Stimulated activated CD4-positive, alpha-beta T cell treated with anti-CD3 and anti-CD28 coated beads, Interleukin-1b, Interleukin-23, amount 100 ng/mL, for 24 hours (primary cell): ENCODE measurements at places on chromosomes 16 and 17.

- no peak for DNase-seq
Measured at GRCh38 chr16:20903116-20903898, 2.7 kb downstream of the LYRM1 start.

- no peak for DNase-seq
Measured at GRCh38 chr17:47763913-47764582, 31.0 kb downstream of the TBX21 start.

- no peak for DNase-seq
Measured at GRCh38 chr16:23869052-23869451, 33.3 kb downstream of the PRKCB start.

GRCh38 chr16:72946474-72947194 lies 101.3 kb downstream of the ZFHX3 start:
- DNase-seq, result no peak

DNA sequence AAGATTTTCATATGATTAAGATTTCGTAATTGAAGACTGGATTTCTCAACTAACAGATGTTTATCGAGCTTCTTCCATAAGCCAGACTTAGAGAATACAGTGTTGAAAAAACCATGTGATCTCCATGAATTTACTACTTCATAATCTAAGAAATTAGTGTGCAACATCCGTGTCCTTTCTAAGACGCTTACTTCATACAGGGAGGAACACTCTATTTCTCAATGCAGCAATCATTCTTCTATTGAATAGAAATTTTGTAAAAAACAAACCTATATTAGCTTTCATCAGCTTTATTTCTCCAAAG lies 946.3 kb downstream of the KCNJ2 start:
- DNase-seq, result no peak

DNA sequence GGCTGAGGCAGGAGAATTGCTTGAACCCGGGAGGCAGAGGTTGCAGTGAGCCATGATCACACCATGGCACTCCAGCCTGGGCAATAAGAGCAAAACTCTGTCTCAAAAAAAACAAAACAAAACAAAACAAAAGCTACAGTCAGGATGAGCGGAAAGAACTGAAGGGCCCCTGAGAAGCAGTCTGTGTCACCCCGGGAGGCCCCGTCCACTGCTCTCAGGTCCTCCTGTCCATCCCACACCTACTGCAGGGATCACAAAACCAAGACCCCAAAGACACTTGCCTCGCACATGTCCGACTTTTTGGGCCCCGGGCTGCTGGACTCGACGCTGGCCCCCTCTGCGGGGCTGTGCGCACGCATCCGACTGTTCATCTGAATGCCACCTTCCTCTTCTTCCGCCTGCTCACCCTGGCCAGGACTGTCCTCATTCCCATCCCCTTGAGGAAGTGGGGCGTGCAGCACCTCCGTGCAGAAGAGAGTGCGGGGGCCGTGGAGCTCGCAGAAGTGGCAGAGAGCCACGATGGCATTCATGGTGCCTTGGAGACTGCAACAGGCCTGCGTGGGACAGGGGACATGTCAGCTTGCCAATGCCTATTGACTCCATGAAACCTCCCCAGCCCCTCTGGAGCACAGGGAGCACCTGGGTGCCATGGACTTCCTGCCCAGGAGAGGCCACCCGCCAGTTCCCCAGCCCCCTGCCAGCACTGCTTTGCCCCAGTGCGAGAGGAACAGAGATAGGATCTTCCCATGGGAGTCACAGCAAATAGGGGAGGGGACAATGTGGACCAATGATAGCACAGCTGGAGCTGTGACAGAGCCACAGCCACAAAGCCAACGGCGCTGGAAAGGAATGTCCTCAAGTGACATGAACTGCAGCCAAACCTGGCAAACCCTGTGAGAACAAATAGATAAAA lies 9.1 kb downstream of the FLCN start:
- no peak for DNase-seq

GRCh38 chr16:7167626-7168025 lies 165.0 kb upstream of the RBFOX1 start:
- DNase-seq, result no peak

DNA sequence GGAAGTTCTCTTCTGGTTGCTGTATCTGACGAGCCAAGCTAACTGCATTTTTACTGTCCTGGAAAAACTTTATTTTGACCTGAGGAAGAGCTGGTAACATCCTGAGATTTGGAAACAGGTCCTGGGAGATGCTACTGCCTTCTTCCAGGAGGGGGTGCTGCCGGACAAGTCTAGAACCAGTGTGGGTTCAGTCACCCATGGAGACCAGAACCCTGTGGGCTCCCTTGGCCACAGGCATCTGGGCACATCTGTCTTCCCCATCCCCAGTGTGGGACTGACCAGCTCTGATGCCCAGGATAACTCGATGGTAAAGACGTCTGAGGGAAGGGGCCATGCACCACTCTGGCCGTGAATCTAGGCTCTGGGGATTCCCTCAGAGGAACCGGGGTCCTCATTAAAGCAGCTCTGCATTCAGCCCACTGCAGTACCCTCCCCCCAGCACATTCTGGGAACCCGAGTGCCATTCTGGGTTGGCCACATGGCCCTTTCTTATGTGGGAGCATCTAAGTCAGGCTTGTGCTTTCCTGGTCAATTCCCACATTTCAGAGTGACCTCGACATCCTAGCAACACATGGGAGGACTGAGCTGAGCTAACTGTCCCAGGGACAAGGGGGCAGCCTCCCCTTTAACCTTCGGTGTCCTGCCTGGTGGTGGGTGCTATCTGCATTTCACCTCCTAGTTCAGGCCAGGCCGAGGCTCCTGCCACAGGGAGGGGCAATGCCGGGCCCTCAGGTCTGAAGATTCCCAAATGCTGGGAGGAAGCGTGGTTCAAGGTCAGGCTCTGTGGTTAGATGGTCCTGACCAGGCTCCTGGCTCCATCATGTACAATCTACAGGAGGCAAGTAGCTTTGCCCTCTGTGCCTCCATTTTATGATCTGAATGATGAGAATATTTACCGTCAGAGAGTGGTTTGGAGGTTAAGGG lies 6.4 kb downstream of the C16orf86 start:
- DNase-seq, result no peak

- DNase-seq, result no peak
Measured at GRCh38 chr16:50842589-50842988, 100.7 kb downstream of the CYLD start.

GRCh38 chr16:79943736-79944135 lies 343.2 kb upstream of the MAF start:
- DNase-seq, result no peak

DNA sequence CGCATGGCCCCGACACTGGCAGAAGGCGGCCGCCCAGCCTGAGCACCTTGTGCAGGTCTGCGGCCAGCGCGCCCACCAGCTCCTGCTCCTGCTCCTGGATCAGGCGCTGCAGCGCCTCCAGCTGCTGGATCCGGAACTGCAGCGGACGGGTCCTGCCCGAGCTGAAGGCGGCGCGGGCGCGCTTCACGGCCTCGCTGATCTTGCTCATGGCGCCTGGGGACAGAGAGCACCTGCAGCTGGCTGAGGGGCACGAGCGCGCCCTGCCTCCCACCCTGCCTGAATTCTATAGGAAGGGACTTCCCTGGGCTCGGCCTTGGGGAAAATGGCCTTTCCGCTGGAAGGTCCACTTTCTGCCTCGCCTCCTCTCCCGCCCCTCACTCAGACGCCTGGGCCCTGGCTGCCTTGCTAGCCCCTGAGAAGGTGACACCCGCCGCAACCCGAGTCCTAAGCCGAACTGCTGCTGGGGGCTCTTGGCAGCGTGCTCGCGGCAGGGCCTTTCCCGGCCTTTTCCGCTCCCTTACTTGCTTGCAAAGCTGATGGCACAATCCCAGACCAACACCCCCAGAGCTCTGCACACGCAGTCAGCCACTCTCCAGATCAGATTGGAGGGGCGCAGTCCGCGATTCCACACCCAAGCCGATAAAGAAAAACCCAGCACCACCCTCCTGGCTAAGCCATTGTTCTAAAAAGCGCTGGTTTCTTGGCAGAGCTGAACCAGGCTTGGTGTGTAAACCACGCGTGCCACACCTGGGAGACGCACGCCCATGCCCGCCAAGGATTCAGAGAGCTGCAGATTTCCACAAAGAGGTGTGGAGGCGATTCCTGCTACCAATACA lies 3.0 kb downstream of the ALDH3A1 start:
- DNase-seq, result peak; percentile 74

DNA sequence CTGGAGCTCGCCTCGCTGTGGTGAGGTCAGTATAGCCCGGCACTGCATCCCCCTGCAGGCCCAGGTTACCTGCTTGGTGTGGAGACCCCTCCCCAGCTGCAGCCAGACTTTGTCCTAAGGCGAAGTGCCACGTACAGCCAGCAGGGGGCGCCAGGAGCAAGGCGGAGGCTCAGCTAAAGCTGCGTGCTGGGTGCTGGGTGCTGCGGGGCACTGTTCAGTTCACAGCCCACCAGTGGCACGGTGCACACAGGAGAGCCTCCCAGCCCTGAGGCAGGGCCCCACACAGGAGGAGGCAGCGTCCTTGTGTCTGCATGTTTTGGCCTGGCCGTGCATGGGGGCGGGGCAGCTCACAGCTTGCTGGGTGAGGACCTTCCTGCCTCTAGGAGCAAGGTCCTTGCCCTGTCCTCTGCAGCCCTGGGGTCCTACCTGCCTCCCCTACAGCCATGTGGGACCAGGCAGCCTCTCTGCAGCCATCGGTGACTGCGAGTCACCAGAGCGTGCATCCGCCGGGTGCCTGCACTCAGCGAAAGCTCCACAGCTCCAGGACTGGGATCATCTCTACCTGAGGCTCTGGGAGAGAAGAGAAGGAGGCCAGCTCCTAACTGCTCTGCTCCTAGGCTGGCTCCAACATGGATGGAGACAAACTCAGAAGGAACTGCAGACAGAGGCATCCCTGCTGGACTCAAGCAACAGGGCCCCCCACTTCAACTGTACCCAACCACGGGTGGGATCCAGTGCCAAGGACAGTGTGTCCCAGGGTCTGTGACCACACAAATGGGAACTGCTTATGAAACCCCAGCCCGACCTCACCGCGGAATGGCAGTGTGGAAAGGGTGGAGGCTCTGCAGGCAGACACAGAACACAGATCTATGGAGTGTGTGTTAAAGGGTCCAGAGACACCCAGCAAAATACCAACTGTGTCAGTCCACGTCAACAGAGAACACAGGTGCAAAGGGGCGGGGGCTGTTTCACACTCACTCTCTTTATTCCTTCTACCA lies 19.0 kb downstream of the SLC7A5 start:
- no peak for DNase-seq

GRCh38 chr16:81843243-81843582 lies 64.1 kb downstream of the PLCG2 start:
- no peak for DNase-seq

DNA sequence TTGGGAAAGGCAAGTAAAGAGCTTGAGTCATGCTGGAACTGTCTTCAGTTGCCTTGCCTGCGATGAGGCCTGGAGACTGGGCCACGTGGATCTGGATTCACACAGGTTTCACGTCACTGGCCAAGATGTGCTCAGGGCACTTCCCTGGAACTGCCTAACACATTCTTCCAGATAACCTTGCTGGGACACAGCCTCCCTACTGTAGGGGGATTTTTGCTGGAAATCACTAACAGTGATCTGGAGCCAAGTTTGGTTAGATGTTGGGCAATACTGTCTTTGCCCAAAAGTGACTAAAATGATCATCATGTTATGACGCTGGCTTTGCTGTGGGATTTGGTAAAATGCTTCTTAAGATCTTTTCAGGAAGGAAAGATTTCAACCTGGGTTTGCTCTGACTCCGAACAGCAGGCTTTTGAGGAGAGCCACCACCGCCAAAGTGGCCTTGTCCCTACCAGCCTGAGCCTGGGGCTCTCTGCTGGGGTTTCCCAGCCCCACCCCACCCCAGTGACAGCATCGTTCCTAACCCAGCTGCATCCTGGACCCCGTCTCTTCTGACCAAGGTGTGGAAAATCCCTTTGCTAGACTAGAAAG lies 14.7 kb downstream of the C1QTNF1 start:
- no peak for DNase-seq
